ENCODE measurements at places on chromosomes 1 and 21.

GRCh38 chr1:59007820-59008598, 224.2 kb upstream of the JUN start:
- DNase-seq, result peak; percentile 73

DNA sequence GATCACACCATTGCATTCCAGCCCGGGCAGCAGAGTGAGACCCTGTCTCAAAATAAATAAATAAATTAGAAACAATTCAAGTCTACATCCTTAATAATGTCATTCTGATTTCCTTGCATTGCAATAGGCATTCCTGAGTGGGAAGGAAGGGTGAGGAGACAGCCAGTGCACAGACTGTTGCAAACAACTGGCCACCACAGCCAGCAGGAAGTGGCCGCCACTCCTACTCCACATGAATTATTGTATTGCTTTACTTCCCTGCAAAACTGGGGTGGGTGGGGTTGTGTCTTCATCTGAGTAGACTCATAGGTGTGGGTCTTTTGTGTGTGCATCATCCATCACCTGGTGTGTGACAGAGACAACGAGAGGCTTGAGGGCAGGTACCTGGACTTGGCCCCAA, 60.1 kb downstream of the OPTC start:
- no peak for DNase-seq

DNA sequence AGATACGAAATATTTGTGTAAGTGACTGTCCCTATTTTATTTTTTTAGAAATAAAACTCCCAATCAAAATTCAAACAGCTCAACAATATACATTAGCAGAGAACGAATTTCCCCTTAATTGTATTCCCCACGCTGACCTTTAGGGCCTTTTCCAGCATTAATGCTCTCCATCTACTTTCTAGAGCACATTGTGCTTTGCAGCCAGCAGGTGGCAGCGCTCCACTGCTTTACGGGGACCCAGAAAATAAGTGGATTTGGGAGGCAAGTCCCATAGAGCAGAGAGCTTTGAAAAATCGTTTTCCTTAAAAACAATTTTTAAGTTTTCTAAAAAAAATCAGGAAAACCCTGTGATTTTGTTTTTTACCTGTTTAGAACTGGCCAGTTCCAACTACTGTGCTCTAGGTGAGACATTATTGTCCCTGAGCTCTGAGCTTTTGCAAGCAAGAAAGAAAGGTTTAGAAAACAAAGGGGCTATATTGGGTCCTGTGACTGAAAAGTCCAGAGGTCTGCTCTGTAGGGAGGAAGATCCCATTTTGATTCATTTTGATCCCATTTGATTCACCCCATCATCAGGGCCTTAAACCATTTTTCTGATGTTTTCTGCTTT, 144.4 kb upstream of the ZNF644 start:
- peak; percentile 36 for DNase-seq

DNA sequence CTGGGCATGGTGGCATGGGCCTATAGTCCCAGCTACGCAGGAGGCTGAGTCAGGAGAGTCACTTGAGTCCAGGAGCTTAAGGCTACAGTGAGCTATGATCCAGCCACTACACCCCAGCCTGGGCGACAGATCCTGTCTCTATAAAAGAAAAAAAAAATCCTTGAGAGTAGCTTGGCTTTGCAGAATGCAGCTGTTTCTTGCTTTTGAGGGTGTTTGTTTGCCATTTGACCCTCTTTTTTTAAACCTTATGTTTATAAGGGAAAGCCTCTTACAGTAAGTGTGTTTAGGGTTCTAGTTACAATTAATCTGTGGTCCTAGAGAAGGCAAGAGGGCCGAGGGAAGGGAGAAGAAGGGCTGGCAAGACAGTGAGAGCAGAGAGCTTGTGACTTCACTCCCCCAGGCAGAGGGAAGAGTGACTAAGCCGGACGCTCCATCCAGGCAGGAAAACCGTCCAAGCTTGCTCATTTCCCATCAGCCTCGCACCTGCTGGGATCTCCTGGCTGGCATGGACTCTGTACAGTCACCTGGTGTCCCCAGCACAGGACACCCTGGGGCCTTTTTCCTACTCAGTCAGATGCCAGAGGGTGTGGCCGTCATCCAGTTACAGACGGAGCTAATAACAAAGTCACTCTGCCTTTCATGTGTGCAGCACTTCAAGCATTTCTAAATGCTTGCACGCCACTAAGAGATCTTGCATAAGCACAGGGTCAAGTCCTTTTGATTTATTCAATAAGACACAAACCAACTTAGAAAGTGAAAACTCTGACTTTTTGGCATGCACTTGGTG, 55.5 kb upstream of the PSEN2 start:
- DNase-seq, result peak; percentile 16

DNA sequence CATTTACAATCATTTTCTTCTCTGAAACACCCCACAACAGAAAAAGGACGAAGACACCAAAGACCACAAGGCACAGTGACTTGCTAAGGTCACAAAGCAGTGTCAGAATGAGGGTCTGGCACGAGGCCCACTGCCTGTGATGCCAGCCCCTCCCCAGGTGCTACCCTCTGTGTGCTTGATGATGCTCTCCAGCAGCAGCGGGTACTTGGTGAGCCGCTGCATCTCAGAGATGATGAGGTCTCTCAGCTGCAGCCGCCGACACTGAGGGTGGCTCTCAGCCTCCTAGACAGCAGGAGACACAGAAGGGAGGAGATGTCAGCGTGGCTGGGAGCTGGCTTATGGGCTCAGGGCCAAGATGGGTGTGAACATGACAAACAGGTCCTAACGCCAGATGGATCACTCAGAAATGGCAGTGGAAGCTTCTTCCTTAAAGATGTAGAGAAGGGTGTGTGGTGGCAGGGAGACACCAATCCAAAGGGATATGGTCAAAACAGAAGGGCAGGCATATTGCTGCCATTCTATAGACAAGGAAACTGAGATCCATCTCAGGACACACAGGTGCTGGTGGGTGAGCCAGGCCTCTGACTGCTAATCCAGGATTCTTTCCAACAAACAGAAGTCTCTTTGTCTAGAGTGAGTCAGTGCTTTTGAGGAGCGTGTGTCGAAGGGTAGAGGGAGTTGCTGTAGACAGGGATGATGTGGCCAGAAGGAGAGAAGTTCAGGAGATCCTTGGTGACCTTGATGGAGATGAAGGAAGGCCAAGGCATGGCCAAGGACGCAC, 25.6 kb downstream of the LRRC71 start:
- DNase-seq, result no peak

GRCh38 chr1:102107441-102107840, 110.7 kb upstream of the OLFM3 start:
- DNase-seq, result no peak

GRCh38 chr1:62428351-62428750, 8.5 kb upstream of the USP1 start:
- DNase-seq, result no peak

DNA sequence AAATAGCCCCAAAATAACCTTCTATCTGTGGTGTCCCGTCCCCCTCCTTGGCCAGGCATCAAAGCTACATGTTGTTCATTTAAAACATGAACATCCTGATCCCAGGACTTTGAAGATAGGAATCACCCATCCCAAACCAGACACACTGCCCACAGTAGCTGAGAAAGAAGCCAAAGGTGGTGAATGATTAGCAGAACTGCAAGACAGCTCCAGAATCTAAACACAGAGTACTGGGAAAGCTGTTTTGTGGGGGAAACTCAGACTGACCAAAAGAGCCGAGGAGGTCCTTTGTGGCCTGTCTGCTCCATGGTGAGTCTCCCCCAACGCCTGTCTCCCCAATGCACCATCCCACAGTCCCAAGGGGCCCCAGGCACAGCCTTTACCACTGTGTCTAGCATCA, 7.3 kb upstream of the TEDDM1 start:
- DNase-seq, result no peak

- no peak for DNase-seq
Observed at GRCh38 chr1:58324558-58324957, 222.0 kb downstream of the OMA1 start.

DNA sequence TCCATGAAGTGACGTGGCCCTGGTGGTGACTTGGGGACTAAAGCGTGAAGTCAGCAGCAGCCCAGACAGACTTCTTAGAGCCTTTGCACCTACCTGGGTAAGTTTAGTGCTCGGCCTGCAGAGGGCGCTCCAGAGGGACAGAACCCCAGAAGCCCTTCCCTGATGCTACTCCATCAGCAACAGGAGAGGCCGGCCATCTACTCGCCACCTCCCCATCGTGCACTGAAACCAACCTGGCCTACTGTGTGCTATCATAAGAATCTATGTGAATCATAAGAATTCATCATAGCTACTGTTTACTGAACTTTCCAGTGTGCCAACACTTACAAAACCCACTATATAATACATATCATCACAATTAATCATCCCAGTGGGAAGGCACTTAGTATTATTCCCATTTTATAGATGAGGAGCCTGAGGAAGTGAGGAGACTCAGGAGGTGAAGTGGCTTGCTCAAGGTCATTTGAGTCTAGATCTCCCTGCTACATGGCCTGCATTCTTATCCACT, 7.9 kb upstream of the EDN2 start:
- no peak for DNase-seq

DNA sequence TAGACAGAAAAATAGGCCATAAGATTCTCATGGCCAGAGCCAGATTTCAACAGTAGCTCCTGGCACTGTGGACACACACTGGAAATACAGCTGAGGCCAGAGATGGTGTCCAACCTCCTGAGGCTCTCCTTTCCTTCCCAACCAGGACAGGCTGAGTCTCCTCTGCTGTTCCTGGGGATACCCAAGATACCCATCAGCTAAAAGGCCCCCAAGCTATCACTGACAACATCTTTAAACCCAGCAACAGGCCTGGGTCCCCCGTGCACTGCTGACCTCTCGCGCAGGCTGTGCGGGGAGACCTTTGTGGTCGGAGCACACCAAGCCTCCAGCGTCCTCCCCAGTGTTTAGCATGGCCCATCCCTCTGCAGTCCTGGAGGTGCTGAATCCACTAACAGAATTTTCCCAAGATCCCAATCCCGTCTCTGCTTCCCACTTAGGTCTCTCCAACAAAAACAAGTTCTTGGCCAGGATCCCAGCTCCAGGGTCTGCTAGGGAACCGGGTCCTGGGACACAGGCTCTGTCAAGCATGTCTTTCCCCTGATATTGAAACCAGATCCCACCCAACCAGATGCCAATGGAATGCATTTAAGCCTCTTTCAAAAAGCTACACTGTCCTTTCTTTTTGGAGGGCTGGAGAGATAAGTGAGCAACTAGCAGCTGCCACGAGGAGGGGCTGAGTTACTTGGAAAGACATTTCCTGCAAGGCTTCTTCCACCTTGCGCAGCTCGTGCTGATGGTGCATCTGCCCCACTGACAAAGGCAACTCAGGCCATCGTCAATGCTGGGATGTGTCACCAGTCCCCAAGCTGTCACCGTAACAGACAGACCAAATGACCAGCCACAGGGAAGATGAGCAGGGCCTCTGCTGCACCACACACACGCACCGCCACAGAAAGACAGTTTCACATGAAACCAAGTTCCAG, 73.2 kb downstream of the BCAR3 start:
- DNase-seq, result no peak

DNA sequence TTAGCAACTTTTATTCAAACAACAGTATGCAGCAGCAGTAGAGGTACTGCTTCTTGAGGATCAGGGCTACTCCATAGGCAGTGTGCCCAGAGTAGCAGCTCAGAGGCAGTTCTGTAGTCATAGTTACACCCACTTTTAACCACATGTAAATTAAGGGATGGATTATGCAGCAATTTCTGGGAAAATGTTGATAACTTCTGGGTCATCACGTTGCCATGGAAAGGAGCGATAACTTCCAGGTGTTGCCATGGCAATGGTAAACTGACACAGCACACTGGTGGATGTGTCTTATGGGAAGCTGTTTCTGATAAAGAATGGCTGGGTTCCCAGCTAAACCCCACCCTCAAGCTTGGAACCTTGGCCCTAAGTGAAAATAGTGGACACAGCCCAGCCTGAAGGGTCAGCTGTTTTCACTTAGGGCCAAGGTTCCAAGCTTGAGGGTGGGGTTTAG, 29.0 kb upstream of the PLA2G2A start:
- no peak for DNase-seq

- no peak for DNase-seq
Observed at GRCh38 chr1:117794073-117794472, 135.3 kb downstream of the GDAP2 start.

DNA sequence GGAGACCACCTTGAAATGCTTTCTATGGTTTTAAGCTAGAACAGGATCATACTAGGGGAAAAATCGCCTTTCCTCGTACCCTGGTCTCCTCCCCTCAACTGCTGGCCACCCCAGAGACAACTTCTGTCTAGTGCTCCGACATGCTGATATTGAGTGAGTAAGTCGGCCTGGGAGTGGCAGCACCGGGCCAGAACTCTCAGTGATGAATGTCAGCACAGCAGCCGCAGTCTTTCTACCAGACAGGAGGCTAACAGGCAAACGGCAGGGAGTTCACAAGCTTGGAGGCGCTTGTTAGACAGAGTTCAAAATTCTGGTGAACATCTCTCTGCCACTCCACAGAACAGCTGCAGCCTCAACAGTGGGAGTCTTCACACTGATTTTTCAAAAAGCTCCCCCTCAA, 716.9 kb downstream of the ADGRL2 start:
- DNase-seq, result no peak

- DNase-seq, result peak; percentile 20
Observed at GRCh38 chr1:66576645-66577044, 42.7 kb downstream of the SGIP1 start.

DNA sequence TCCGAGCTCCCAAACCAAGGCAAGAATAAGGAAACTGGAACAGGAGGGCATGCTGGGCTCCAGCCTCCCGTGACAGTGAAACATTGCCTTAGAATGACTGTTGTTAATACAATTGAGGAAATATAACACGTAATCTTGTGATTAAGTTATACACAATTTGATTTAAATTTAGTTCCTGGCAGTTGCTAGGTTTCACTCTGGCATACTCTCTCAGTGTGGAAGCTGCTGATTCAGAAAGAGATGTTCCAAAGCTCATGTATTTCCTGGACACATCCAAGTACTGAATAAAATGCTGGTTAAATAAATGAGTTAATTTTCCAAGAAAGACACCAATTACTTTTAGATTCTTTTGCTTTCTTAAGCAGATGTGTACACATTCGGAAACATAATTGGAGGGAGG, 176.1 kb downstream of the GRIK1 start:
- DNase-seq, result no peak

- no peak for DNase-seq
Observed at GRCh38 chr1:211484755-211485479, 7.0 kb downstream of the RD3 start.

Measured in SJSA1 (cell line).